Stimulated activated CD4-positive, alpha-beta T cell treated with anti-CD3 and anti-CD28 coated beads, Interleukin-2, amount 100 ng/mL, for 48 hours (primary cell): ENCODE measurements at places on chromosomes 5 and 9.

DNA sequence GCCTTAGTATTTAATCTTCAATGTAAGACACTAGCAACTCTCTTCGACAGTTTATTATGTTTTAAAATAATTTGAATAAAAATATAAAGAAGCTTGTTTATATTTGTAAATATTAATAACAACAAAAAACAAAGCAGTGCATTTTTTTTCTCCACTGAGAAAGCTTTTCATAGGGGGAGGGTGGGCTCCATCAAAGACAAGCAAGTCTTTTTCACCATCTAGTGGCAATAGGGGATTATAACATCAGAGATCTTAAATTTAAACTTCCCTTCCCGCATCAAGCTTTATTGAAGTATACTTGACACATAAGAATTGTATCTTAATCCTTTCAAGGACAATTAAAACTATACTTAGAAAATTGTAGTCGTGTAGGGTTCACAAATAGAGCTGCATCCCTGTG, 9.3 kb upstream of the OR13F1 start:
- no peak for DNase-seq

DNA sequence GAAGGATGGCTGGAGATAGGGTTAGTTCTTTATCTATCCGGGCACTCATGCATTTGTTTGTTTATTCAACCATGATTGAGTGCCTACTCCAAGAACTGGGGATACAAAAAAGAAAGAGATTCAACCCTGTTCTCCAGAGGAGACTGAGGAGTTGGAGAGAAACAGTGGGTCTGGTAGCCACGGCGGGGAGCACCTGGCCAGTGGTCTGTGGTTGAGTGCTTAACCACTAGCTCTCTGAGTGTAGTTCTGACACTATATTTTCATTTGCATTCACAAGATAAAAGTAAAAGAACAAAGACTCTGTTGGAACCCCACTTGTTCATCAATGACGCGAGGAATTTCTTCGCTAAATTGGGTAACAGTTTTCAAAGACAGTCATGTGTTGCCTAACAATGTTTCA, 295.5 kb upstream of the MSX2 start:
- DNase-seq = no peak

GRCh38 chr5:40507095-40507494, 172.6 kb upstream of the PTGER4 start:
- DNase-seq = no peak

DNA sequence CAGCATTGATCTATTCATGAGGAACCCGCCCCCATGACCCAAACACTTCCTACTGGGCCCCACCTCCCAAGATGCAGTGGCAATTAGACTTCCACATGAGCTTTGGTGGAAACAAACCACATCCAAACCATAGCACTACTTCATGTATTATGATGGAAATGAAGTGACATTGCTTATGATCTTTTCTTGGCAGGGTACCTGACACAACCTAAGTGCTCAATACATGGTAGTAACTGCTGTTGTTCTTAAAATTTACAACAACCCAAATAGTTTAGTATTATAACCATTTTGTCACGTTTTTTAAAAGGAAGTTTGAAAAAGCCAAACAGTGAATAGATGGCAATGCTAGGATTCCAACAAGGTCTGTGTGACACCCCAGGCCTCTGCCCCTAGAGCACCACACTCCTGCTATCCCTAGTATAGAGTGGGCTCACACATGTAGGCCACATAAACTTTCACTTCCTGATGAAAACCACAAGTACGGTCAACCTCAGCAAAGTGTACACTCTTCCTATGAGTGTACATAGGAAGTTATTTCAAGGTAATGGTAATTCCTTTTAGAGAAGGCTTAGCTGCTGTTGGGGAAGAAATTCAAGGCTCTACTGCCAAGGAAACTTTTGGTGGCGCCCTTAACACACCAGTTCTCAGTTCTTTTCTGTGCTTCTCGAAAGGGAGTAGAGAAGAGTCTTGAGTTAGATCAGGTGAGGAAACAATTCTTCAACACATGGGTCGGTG, 97.6 kb downstream of the ARSB start:
- no peak for DNase-seq

GRCh38 chr5:4137781-4138180, 542.1 kb downstream of the IRX1 start:
- no peak for DNase-seq

DNA sequence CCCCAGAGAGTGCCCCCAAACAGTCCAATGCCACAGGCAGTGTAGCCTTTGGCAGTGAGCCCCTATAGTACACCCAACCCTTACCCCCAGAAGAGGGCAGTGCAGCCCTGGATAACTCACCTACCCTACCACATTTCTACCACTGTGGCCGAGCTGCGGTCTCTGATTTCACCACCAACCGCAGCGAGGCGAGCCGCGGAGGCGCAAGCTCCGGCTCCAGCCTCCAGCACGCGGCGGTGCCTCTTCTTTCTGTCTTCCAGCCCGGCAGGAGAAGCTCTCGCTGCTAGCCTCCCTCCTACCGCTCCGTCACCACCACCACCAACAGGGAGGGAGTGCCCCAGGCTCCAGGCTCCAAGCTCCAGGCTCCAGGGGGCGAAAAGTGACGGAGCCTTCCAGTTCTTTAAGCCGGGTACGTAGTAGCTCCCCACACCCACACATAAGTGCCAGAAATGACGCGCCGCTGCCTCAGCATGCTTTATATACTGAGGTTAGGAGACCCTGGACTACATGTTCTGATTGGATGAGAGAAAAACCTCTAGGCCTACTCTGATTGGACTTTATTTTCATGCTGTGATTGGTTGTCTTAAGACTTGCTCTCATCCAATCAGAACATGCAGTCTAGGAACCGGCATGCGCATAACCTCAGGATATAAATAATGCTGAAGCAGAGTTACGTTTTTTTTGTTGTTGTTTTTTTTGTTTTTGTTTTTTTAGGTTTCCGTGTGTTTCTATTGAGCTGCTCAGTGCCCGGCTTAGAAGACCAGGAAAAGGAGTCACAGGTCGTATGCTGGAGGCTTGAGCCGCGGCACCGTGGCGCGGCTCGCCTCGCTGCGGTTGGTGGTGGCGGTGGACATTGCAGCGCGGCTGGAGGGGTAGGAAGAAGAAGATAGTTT, at the start of gene PCAT7:
Gene PCAT7 (plus strand): TSS at position 645 of the 893 bp plus-strand sequence.
- DNase-seq = peak; percentile 20

GRCh38 chr9:131745610-131746009, 5.7 kb upstream of the RAPGEF1 start:
- no peak for DNase-seq

GRCh38 chr5:178381206-178381605, 148.6 kb upstream of the PHYKPL start:
- DNase-seq = no peak

DNA sequence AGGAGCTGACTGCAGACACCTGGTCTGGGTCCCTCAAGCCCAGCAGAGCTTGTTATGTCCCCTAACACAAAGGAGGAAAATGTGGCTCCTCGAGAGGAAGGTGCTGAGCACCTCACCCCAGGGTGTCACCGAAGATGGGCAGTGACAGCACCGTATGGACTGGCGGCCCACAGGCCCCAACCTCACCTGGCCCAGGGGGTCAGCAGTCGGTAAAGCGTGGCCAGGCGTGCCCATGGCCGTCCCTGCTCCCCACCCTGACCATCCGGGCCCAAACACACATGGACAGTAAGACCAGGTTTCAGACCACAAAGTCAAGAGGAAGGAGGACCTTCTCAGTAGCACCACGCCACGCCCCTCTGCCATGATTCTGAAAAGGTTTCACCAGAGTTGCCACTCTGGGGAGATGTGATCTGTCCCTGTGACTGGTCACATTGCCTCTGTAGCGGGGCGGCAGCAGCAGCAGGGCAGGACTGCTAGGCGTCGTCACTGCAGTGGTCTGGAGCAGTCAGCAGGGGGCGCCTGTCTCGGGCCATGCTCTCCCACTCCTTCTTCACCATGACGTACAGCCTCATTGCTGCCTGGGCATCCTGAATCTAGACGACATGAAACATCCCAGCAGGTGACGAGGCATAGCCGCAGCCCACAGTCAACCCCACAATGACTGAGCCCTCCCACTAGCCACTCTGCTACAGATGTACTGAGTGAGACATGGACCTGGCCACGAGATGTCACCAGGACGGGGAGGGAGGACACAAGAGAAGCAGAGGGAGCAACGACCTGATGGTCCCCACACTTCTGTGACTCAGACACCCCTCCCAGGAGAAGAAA, 11.1 kb downstream of the REXO4 start:
- DNase-seq = peak; percentile 87

DNA sequence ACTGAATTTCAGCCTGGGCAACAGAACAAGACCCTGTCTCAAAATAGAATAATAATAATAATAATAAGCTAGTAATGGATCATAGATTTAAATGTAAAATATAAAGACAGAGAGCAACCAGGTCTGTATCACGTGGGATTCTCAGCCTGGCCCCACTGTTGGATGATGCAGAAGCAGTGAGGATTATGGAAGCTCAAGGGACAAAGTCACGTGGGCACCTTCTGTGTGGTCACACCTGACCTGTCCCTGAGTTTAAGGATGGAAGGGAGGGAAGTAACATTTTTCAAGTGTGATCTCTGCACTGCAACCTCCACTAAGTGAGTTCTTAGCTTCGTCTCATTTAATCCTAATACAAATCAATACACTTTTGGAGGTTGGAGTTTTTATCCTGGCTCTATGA, 212.5 kb upstream of the IER5L start:
- no peak for DNase-seq

GRCh38 chr5:109997161-109997560, 307.4 kb downstream of the MAN2A1 start:
- DNase-seq = no peak

DNA sequence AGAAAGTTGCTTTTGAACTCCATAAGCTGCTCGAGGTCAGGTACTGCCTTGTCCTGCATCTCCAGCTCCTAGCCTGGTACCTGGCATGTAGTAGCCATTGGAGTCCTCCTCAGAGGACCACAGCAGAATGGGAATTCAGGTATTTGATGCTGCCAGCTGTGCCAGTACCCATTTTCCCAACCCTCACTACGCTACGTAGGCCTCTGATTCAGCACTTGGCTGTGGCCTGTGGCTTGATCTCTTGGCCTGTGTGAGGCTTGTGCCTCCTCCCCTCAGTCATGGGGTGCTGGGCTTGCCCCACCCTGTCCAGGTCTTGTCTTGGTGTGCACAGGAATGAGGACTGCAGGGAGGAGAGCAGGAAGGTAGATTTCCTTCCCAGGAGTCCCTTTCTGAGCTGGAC, 11.8 kb downstream of the OTULIN start:
- no peak for DNase-seq

GRCh38 chr5:110840347-110840960, 101.6 kb downstream of the SLC25A46 start:
- DNase-seq = no peak

DNA sequence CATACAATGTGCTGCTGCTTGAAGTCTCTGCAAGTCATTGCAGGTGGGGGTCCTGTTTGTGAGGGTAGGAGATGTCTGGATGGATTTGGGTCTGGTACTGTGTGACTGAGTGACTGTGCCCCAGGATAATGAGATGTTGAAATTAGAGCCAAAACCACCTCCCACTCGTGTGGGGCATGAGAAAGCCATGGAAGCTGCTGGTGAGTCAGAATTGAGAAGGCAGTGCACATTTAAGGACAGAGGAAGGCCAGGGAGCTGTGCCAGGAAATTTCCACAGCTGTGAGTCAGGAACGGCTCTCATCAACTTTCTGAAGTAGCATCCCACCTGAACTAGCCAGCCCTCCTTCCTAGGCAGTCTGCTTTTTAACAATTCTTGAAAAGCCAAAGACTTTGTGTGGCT, 229.8 kb downstream of the DRD1 start:
- DNase-seq = no peak

GRCh38 chr5:157761690-157762621, 18.4 kb downstream of the LSM11 start:
- no peak for DNase-seq

GRCh38 chr9:68640421-68641089, 64.5 kb upstream of the PIP5K1B start:
- no peak for DNase-seq

GRCh38 chr9:115673599-115673998, 480.0 kb upstream of the PAPPA start:
- DNase-seq = no peak

GRCh38 chr5:94901191-94901979, 282.9 kb downstream of the SLF1 start:
- no peak for DNase-seq

GRCh38 chr9:21576331-21577189, 94.4 kb upstream of the IFNE start:
- DNase-seq = no peak

GRCh38 chr5:109961751-109962150, 272.0 kb downstream of the MAN2A1 start:
- no peak for DNase-seq

DNA sequence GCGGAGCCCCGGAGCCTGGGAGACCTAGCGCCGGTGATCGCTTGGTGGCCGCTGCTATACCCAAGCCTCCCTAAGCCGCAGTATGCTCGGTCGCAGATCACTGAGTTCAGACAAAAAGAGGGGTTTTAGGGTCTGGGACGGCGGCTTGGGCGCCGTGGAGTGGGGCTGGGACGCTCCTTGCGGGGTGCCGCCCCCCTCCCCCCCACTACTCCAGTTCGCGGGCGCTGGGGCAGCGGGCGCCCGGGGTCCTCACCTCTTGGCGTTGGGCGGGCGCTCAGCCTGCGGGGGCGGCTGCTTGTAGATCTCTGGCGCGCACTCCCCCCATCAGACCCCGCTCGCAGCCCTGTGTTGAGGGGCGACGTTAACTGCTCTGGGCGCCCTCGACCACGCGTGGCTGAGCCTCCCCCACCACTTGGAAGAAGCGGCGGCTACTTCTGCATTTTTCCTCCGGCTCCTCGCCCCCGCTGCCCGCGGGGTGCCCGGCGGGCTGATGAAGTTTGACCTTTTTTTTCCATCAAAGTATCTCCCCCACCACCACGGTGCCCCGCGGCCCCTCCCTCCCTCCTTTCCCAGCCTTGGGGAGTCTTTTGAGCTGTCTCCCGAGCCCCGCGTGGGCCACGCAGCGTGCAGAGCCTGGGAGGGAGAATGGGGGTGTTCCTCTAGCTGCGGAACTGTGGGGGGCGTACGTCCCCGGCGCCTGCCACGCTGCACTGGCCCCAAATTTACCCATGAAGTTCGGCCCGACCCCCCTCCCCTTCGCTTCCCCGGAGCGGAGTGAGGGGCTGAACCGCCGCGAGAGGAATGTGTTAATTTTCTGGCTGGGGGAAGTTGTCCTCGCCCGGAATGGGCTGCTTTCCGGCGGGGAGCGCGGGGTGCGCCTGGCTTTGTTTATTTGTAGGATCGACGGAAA, 1.2 kb downstream of the CXXC5 start:
- no peak for DNase-seq
